ENCODE measurements at places on chromosomes 12 and 14.
A peak's percentile ranks its signal among the peaks of the same experiment; 100 is the strongest.

DNA sequence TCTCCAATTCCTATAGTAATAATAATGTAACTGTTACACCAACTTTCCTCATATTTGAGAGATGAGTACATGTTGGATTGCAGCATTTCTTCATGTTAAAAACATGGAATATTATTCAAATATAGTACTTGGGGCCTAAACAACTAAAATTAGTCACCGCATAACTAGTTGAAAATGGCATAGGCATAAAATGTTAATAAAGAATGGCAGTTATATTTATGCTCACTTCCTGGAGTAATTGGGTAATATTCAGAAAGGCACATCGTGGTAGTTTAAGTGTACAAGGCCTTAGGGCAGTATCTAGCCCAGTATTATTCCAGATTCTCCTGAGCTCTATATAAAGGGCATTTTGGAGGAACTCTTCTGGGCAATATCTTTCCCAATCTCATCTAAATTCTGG, 46.0 kb downstream of the ERGIC2 start:
- no peaks in the 10 kb centered on the region for H3K27me3 ChIP-seq
- H3K4me1 ChIP-seq = no peaks in the 10 kb centered on the region
- H3K4me3 ChIP-seq = no peak overlapping the region
- no peak overlapping the region for H3K27ac ChIP-seq
- no peak for DNase-seq

GRCh38 chr12:106436164-106436563, 78.6 kb downstream of the POLR3B start:
- no peaks in the 10 kb centered on the region for H3K36me3 ChIP-seq
- no peaks in the 10 kb centered on the region for H3K4me1 ChIP-seq
- H3K4me3 ChIP-seq = no peak overlapping the region
- H3K27me3 ChIP-seq = no peaks in the 10 kb centered on the region
- no peak for DNase-seq

DNA sequence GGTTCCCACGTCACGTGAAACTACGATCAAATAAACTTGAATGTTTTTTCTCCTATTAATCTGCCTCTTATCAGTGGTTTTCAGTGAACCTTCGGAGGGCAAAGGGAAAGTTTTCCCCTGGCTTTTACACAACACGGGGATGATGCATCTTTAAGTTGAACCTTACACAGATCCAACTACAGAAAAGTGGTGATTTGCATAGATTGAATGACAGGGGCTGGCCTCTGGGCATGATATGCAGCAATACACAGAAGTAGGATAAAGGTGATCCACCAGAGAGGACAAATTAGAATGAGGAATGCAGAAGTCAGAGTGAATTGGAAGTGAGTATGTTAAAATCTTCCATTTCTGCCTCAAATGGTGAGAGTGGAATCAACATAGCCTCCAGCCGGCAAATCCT, 11.6 kb downstream of the GSG1 start:
- no peak overlapping the region for H3K27ac ChIP-seq
- H3K4me3 ChIP-seq = no peak overlapping the region
- peaks cover 19% of the 10 kb centered on the region for H3K4me1 ChIP-seq
- H3K36me3 ChIP-seq = no peaks in the 10 kb centered on the region
- DNase-seq = no peak

GRCh38 chr12:50132505-50133135, 20.6 kb downstream of the COX14 start:
- no peak overlapping the region for H3K4me3 ChIP-seq
- peaks cover 67% of the 10 kb centered on the region for H3K36me3 ChIP-seq
- H3K4me1 ChIP-seq = no peaks in the 10 kb centered on the region
- H3K27ac ChIP-seq = no peak overlapping the region
- H3K27me3 ChIP-seq = no peaks in the 10 kb centered on the region

- DNase-seq = no peak
- H3K36me3 ChIP-seq = no peaks in the 10 kb centered on the region
- no peak overlapping the region for H3K27ac ChIP-seq
- H3K4me3 ChIP-seq = no peak overlapping the region
- H3K4me1 ChIP-seq = peaks cover 3% of the 10 kb centered on the region
These were observed 1096.0 kb upstream of the FLRT2 start for GRCh38 chr14:84433961-84434360.

DNA sequence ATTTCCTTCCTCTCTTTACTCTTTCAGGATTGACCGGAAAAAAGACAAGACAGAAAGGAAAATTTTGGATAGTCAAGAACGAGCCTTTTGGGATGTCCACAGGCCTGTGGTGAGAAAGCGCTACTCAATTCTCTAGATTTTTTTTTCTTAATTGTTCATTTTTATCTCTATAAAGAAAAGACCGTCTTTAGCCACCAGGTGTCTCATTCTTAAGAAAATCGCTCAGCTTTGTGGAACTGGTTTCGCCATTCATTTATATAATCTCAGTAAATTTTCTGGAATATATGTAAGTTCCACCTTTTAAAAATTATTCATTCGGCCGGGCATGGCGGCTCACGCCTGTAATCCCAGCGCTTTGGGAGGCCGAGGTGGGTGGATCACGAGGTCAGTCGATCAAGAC, 421.1 kb downstream of the DPF3 start:
- H3K4me3 ChIP-seq = no peak overlapping the region
- DNase-seq = no peak
- H3K4me1 ChIP-seq = no peaks in the 10 kb centered on the region
- no peak overlapping the region for H3K27ac ChIP-seq
- H3K27me3 ChIP-seq = no peaks in the 10 kb centered on the region

DNA sequence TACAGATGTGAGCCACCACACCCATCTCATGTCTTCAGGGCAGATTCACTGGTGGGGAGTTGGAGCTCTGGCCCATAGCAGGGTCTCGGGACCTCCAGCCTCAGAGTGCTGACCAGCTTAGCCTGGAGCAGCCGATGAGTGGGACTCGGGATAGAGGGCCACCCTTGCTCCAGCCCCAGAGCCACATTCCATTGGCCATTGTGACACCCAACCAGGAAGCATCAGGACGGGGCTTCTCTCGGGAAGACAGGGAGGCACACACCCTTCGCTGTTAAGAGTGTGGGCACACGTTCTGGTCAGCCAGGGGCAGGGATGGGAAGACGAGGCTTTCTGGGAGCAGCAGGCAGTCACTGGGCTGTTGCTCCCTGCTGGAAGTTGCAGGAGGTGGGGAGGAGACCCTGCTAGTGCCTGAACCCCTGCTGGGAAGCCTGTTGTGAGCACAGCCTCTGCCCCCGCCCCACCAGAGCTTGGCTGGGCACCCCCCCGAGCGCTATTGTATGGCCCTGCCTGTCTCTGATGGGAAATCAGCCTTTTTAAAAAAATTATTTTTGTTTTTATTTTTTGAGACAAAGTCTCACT, 1.6 kb downstream of the ADGRD1 start:
- no peak overlapping the region for H3K27ac ChIP-seq
- peaks cover 3% of the 10 kb centered on the region for H3K4me1 ChIP-seq
- no peak for DNase-seq
- no peak overlapping the region for H3K4me3 ChIP-seq

GRCh38 chr14:101861464-101861863, 100.0 kb downstream of the PPP2R5C start:
- no peak overlapping the region for H3K4me3 ChIP-seq
- DNase-seq = no peak
- H3K4me1 ChIP-seq = no peaks in the 10 kb centered on the region
- no peaks in the 10 kb centered on the region for H3K36me3 ChIP-seq

DNA sequence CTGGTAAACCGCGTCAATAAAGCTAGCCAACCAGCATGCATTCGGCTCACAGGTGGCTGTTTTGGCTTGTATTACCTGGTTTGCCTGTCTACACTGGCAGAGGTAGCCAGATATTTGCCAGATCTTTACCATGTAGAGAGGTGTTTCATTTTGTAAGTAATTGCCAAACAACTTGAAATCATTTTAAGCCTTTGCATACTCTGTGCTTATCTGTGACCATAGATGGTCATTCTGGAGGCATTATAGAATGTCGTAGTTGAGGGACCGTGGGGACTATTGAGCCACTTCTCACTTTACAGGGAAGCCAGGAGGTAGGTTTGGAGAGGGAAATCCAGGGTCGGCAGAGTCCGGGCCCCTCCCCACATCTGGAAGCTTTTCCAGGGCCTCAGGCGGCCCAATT, 5.9 kb downstream of the ADGRD1 start:
- DNase-seq = no peak
- H3K4me1 ChIP-seq = peaks cover 8% of the 10 kb centered on the region
- no peaks in the 10 kb centered on the region for H3K27me3 ChIP-seq
- no peaks in the 10 kb centered on the region for H3K36me3 ChIP-seq
- H3K4me3 ChIP-seq = no peak overlapping the region

DNA sequence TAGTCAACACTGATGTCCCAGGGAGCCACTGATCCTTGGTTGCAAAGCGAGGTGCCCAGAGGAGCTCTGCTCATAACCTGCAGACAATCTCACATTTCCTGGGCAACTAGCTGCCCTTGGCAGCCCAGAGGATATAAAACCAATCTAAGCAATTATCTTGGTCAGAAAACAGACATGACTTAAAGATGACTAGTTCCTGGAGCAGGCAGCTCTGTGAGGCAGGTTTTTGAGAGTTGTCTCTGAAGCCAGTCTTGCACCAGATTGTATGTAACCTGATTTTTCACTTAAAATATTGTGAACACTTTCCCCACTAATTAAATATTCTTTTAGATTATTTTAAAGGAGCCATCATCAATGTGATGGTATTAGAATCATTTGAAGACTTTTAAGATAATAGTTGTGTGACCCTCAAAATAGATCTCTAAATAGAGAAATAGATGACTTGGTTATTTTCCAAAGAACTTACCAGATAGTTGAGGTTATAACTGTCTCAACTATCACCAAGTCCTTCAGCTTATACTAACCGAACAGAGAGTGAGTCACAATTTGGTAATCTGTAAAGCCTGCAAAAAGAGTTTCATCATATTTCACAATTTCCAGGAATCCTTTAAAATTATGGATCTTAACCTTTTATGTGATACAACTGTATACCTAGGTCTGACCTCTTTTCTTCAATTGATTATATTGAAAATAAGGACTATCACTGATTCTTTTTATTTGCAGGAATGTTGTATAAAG, 75.9 kb downstream of the LIN7A start:
- no peaks in the 10 kb centered on the region for H3K27me3 ChIP-seq
- H3K4me3 ChIP-seq = no peak overlapping the region
- H3K4me1 ChIP-seq = no peaks in the 10 kb centered on the region

DNA sequence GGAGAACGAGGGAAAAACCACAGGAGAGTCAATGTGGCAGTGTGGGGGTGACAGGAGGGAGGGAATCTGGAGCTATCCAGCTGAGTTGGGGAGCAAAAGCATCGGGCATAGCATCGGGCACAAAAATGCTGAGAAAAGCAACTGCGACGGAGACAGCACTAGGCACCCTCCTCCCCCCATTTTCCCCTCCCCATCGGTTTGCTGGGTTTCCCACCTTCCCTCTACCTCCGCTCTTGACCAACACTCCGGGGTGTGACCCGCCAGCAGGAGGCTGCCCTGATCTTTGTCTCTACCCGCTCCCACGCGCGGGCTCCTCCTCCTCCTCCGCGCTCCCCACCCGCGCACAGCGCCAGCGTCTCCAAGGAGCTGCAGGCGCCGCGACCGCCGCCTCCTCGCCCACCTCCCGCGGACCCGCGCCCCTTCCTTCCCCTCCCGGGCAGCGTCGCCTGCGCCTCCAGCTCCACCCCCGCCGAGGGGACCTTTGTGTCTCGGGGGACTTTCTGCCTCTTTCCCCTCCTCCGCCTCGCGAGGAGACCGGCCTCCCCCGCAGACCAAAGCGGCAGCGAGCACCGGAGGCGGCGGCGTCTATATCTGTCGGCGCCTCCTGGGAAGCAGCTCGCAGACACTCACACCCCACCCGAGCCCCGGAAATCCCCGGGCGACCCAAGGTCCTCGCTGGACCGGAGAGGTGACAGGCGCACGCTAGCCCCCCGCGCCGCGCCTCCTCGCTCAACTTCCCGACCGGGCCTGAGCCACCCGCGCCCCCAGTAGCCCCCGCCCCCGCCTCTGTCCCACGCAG, 920 bp downstream of the CDK17 start:
- DNase-seq = no peak
- no peak overlapping the region for H3K27ac ChIP-seq
- peak overlapping the region; percentile 72 for H3K4me3 ChIP-seq
- H3K27me3 ChIP-seq = no peaks in the 10 kb centered on the region
- H3K4me1 ChIP-seq = peaks cover 13% of the 10 kb centered on the region

GRCh38 chr12:130706885-130707570, 9.1 kb downstream of the RIMBP2 start:
- no peak overlapping the region for H3K4me3 ChIP-seq
- no peak for DNase-seq
- peaks cover 1% of the 10 kb centered on the region for H3K4me1 ChIP-seq
- H3K36me3 ChIP-seq = no peaks in the 10 kb centered on the region
- no peak overlapping the region for H3K27ac ChIP-seq
- no peaks in the 10 kb centered on the region for H3K27me3 ChIP-seq

DNA sequence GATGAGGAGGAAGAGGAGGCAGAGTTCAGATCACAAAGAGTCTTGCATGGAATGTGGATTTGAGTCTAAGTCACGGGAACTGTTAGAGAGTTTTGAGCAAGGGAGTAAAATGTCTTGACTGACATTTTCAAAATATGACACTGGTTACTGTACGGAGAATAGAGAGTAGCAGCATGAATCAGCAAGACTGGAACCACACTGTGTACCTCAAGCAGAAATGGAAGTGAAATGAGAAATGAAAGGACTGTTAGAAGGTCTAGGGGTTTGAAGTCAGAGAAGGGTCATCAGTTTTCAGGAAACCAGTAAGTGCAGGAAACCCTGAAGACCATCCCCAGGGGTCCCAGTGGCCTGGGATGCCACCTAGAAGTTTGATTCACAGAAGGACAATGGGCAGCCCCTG, 236.3 kb downstream of the GALC start:
- no peak overlapping the region for H3K4me3 ChIP-seq
- no peaks in the 10 kb centered on the region for H3K27me3 ChIP-seq
- H3K4me1 ChIP-seq = no peaks in the 10 kb centered on the region
- no peak for DNase-seq
- no peaks in the 10 kb centered on the region for H3K36me3 ChIP-seq

DNA sequence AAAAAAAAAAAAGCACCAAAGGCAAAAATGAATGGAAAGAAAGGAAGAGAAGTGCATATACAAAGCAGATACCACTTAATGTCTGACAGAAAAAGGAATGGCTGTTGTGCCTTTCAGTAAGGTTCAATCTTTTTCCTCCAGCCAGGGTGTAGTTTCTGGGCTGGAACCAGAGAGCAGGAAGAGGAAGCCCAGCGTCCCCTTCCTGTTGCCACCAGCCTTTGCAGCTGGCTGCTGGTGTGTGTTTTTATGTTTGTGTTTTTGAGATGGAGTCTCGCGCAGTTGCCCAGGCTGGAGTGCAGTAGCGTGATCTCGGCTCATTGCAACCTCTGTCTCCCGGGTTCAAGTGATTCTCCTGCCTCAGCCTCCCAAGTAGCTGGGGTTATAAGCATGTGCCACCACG, 64.6 kb upstream of the LTA4H start:
- no peaks in the 10 kb centered on the region for H3K27me3 ChIP-seq
- H3K36me3 ChIP-seq = no peaks in the 10 kb centered on the region
- DNase-seq = no peak
- H3K4me3 ChIP-seq = no peak overlapping the region

GRCh38 chr12:130617219-130617618, 98.9 kb downstream of the RIMBP2 start:
- no peak for DNase-seq
- no peaks in the 10 kb centered on the region for H3K27me3 ChIP-seq
- no peaks in the 10 kb centered on the region for H3K4me1 ChIP-seq
- no peaks in the 10 kb centered on the region for H3K36me3 ChIP-seq
- H3K27ac ChIP-seq = no peak overlapping the region
